GM13977 (cell line): ENCODE measurements at places on chromosomes 12 and 14.

DNA sequence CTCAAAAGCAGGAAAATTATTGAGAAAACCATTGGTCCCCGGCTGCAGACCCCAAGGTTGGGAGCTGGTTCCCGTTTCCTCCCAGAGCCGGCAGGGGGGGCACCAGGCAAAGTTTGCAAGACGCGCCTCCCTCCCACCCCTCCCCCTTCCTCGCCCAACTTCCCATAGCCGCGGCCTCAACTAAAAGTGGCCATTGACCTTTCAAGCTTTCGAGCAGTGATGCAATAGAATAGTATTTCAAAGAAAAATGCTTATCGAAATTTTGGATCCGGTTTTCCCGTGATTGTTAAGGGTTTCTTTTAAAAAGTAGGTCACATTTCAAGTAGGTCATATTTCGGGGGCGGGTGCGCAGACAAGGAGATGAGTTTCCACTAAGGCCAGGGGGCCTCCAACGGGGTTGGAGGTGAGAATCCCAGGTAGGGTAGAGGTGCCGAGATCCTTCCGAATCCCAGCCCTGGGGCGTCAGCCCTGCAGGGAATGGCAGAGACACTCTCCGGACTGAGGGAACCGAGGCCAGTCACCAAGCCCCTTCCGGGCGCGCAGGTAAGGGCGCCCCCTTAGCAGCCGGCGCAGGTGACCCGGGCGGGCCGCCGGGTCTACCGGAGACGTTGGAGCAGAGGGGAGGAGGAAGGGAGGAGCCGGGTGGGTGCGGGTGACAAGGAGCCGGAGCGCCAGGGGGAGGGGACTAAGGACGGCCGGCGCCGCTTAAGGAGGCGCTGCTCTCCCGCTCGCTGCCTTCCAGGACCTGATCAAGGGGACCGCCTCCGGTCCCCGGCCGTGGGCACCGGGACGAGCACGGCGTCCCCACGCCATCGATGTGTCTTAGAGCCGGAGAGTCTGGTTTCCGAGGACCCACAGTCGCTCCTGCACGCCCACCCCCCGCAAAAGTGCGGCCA, 2.6 kb upstream of the SOCS2 start:
- peak; percentile 86 for DNase-seq

GRCh38 chr12:80846952-80847351, 90.8 kb downstream of the LIN7A start:
- no peak for DNase-seq

DNA sequence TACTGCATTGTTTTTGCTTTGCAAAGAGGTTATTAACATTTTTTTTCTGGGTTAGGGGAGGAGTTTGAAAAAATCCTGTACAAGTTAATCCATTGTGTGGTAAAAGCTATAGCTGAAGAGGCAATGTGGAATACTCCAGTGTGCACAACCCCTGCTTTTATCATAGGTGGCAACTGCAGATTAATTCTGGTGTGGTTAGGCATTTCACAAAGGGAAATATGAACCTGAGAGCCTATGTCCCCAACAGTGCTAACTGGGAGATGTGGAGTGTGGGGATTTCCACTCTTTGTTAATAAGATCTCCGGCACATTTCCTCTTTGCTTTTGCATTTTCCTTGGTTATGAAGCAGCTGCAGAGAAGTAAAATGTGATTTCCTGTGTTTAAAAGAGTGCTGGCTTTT, 33.6 kb downstream of the PRORP start:
- no peak for DNase-seq

DNA sequence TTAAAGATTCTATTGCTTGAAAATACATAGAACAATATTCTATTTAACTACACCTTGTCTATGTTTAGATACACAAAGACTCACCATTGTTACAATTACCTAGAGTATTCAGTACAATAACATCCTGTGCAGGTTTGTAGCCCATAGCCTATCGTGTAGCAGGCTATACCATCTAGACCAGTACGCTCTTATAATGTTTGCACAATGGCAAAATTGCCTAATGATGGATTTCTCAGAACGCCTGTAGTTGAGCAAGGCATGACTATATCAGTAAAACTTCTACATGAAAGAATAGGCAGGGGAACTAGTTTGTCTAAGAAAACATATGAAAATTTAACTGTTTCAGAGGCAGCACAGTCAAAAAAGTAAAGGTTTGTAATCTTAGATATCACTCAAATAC, 375.9 kb downstream of the DAD1 start:
- DNase-seq = no peak

GRCh38 chr12:105705765-105706164, 375.3 kb downstream of the C12orf75 start:
- no peak for DNase-seq

- DNase-seq = no peak
These were observed 32.1 kb downstream of the ZFYVE26 start for GRCh38 chr14:67784244-67784823.

DNA sequence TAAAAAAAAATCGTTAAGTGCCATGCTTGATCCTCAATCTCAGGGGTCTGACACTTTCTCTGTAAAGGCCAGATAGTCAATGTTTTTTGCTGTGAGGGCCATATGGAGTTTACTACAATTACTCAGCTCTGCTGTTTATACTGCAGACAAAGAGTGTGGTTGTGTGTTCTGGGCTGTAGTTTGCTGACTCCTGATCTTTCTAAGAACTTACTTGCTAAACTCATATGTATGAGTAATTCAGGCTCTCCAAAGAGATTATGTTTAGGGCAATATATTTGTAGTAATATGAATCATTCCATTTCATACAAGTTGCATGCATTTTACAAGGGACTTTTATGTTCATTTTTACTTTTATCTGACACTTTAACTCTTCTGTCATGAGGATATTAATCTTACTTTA, 188.2 kb downstream of the TMTC2 start:
- DNase-seq = no peak

DNA sequence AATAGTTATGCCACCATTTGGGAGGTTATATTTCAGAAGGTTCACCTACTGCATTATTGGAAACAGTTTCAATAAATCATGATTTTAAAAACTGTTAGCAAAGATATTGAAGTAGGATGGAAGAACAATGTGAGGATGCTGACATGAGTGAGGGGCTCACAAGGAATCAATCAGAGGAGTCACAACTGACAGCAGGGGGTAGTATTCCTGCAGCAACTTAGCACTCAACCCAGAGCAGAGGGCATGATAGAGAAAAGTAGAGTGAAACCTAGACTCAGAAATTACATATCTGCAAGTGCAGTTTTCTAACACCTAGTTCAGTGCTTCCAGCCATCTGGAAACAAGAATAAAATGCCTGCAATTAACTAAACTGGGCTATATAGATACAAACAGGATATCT, 772.5 kb upstream of the USP15 start:
- no peak for DNase-seq

DNA sequence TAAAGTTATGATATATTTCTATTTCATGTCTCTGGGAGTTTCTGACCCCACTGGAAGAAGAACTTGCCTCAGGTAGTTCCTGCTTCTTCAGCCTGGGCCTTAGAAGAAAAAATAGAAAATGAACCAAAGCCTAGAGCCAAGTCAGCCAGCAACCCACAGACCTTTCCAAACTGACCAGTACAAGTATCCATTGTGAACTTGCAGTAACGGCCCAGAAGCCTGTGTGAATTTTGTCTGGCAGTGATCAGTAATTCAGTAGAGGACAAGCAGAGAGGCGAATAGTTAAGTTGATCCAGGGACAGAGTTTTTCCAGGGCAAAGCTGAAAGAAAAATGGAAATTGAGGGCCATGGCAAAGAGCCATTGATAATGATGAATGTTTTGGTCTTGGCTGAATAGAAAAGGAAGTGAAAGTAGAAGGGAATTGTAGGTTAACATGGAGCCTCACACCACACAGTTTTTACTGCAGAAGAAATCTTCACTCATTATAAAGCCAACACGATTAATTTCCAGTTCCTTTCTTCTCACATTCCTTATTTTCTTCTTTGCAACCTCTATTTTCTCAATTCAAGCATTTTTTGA, 311.8 kb downstream of the BTG1 start:
- no peak for DNase-seq

GRCh38 chr14:100816950-100817901, 8.7 kb upstream of the MEG3 start:
- DNase-seq = no peak

GRCh38 chr12:74602881-74603672, 65.4 kb downstream of the ATXN7L3B start:
- DNase-seq = no peak

GRCh38 chr14:99039331-99040041, 232.5 kb downstream of the BCL11B start:
- no peak for DNase-seq

GRCh38 chr12:114765960-114766691, 82.2 kb upstream of the TBX3 start:
- no peak for DNase-seq

DNA sequence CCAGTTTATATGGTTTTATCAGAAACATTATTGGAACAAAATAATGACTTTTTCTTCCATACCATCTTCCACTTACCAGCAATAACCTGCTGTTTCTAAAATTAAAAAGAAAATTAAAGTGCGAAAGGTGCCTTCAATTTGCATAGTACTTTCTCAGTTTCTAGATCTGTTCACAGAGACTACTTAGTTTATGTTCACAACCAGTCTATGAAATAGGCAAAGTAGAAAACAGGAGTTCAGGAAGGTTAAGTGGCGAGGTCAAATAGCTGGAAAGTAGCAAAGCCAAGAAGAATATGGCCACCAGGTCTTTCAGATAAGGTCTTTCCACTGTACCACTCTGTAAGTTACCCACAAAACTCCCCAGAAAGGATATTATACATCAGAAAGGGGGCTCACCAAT, 63.3 kb downstream of the BMP4 start:
- no peak for DNase-seq

DNA sequence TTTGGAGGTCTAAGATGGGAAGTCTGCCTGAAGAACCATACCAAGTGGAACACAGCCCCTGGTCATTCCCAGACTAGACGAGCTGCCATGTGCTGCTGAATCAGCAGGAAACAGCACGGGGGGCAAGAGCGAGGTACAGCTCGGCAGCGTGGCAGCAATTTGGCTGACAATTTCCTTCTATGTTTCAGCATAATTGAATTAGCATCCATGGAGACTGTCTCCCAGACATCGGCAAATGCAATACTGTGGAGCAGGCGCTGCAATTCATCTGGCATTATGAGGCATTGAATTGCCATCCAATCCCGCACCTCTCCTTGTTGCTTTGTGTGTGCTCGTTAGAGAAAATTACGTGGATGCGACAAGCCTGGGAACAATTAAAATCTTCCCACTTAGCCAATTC, 46.0 kb upstream of the CCDC60 start:
- DNase-seq = no peak

- peak; percentile 20 for DNase-seq
These were observed 2.3 kb upstream of the DIO2 start for GRCh38 chr14:80213602-80214001.

GRCh38 chr12:114220311-114220710, 185.6 kb downstream of the TBX5 start:
- DNase-seq = no peak

- DNase-seq = no peak
These were observed 132.1 kb upstream of the PELI2 start for GRCh38 chr14:55986069-55986468.

DNA sequence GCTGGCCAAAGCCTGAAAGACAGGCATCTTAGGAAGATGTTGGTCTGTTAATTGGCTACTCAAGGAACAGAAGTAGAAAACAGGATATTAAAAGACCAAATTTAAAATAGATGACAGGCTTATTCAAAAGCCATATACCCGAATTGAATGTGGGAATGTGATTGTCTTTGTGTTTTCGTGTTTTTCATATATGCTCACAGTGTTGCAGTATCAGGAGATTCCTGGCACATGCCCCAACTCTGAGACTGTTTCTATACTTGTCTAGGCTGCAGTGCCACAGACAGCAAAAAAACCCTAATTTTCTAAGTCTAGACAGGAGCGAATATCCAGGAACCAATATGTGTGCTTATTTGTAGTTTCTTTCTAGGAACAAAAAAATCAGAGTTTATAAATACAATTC, 57.4 kb upstream of the KRR1 start:
- DNase-seq = no peak

DNA sequence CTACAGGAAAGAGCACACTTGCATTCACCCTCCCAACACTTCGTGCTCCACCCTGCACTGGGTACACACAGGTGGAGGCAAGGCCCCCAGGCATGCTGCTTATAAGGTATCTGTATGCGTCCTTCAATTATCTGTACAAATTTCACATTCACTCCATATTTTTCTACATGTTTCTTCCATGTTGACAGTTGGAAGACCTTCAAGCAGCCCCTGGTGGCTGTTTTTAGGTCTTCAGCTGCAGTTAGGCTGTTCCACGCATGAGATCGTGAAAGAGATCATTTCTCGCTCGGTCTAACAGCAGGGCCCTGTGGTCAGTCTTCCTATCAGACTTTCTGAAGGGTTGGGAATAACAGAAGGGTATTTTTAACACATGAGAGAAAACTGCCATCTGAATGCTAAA, 47.1 kb downstream of the PLXNC1 start:
- no peak for DNase-seq

DNA sequence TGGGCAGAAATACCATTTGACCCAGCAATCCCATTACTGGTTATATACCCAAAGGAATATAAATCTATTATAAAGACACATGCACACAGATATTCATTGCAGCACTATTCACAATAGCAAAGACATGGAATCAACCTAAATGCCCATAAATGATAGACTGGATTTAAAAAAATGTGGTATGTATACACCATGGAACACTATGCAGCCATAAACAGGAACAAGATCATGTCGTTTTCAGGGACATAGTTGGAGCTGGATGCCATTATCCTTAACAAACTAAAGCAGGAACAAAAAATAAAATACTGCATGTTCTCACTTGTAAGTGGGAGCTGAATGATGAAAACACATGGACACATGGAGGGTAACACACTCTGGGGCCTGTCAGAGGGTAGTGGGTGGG, 335.6 kb downstream of the BTG1 start:
- no peak for DNase-seq

- no peak for DNase-seq
These were observed 369.3 kb upstream of the DCN start for GRCh38 chr12:91551927-91552326.

GRCh38 chr14:68649476-68650189, 143.2 kb downstream of the ZFP36L1 start:
- DNase-seq = no peak

DNA sequence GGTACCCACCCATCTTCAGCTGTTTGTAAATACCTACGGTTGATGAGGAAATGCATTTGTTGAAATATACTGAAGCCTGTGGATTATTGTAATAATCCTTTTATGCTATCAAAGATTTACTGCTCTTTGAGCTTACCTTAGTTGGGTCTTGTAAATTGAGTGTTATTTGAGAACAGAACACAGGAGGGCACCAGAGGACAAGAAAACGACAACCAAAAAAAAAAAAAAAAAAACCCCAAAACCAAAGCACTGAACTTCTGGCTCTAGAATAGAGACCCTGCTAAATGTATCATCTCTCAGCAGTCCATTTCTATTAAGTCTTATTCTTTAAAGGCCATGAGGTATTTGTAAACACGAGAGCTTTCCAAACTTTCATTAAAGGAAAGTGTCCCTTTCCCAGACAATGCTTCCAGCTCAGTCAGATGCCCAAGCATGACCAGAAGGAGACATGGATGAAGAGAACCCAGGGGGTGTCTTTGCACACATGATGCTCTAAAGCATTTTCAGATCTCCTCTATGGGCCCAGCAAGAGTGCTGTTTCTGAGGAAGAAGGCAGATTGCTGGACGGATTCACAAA, 763.9 kb downstream of the NRXN3 start:
- peak; percentile 45 for DNase-seq

- peak; percentile 66 for DNase-seq
These were observed 21.8 kb downstream of the VASH1 start for GRCh38 chr14:76782885-76783566.

- DNase-seq = no peak
These were observed 201.0 kb upstream of the DIO3 start for GRCh38 chr14:101360054-101360911.

- no peak for DNase-seq
These were observed 244.2 kb downstream of the CACNA1C start for GRCh38 chr12:2297004-2297403.
